Colonic mucosa (tissue), 4 donors: ENCODE measurements at places on chromosomes 11 and 22.

GRCh38 chr22:42062506-42063170, 8.0 kb downstream of the NAGA start:
- no peak overlapping the region for H3K27ac ChIP-seq
- H3K4me3 ChIP-seq, result no peak overlapping the region
- H3K27me3 ChIP-seq, result no peaks in the 10 kb centered on the region
- peak; percentile 9 for DNase-seq

GRCh38 chr11:17388609-17389210, at the start of gene KCNJ11:
KCNJ11 (minus strand) TSS chr11:17388659; CDS start chr11:17388091, 568 bp downstream.
- H3K27ac ChIP-seq, result no peak within 1 kb of the TSS
- no peaks in the 10 kb centered on the region for H3K36me3 ChIP-seq
- peaks cover 4% of the 10 kb centered on the region for H3K4me1 ChIP-seq
- DNase-seq, result peak; percentile 35
- H3K4me3 ChIP-seq, result peak within 1 kb of the TSS; percentile 44

- H3K4me3 ChIP-seq, result no peak overlapping the region
- no peaks in the 10 kb centered on the region for H3K4me1 ChIP-seq
- peak; percentile 15 for DNase-seq
Observed at GRCh38 chr11:76654980-76655379, 15.6 kb downstream of the LRRC32 start.

DNA sequence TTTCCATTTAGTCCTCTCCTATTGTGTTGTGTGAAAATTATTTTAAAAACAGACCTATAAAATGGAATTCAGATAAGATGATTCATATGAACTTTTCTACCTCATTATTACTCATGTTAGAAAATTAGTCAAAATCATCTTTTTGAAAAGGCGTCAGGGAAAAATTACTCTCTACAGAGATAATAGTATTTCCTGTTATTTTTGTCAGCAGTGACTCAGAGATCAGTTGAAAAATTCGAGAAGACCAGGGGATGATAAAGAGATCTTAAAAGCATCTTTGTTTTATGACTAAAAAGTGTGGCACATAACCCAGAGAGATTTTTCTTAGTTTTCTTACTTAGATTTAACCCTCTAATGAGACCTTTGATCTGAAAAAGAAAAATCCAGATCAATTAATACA, 157.9 kb upstream of the CARD18 start:
- H3K27me3 ChIP-seq, result no peaks in the 10 kb centered on the region
- H3K4me1 ChIP-seq, result no peaks in the 10 kb centered on the region
- H3K36me3 ChIP-seq, result no peaks in the 10 kb centered on the region
- DNase-seq, result no peak
- H3K27ac ChIP-seq, result no peak overlapping the region

GRCh38 chr11:133491680-133492383, 40.5 kb downstream of the OPCML start:
- no peak overlapping the region for H3K27ac ChIP-seq
- DNase-seq, result no peak
- no peaks in the 10 kb centered on the region for H3K4me1 ChIP-seq

GRCh38 chr11:61882879-61883278, 8.5 kb downstream of the FADS3 start:
- DNase-seq, result no peak
- no peak overlapping the region for H3K4me3 ChIP-seq
- H3K36me3 ChIP-seq, result no peaks in the 10 kb centered on the region
- H3K4me1 ChIP-seq, result no peaks in the 10 kb centered on the region

DNA sequence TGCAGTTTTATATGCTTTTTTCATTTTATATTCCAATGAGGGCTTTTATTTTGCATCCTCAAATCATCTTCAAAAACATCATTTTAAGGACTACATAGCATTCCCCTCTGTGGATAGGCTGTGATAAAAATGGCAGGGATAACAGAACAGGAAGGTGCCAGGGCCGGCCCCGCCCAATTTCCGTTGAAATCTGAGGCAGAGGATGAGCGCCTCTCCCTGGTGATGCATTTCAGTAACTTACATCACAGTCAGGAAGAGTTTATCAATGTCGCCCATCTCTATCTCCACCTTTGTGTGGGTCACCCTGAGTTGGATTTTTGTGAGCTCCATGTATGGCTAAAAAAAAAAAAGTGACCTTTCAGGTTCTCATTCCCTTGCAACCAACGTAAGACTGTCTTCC, 201.6 kb downstream of the DSCAML1 start:
- H3K27me3 ChIP-seq, result no peaks in the 10 kb centered on the region
- no peaks in the 10 kb centered on the region for H3K36me3 ChIP-seq
- H3K27ac ChIP-seq, result no peak overlapping the region
- H3K4me3 ChIP-seq, result no peak overlapping the region
- DNase-seq, result no peak
- H3K4me1 ChIP-seq, result no peaks in the 10 kb centered on the region

DNA sequence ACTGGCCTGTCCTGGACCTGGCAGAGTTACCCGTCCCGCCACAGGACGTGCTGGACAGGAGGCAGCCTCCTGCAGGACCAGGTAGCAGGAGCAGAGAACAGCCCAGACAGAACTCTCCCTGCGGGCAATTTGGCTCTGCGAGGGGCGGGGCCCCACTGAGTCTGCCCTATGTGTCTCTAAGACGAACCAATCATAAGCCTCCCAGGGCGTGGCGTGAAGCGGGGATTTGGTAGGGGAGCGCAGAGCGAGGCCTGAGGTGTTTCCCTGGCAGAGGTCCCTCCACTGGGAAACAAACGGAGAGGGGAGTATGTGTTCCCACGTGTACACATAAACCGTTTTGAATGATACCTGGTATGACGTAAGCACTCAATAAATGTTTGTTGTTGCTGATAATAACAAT, 7.4 kb downstream of the CD82 start:
- peaks cover 3% of the 10 kb centered on the region for H3K4me1 ChIP-seq
- no peak for DNase-seq
- no peaks in the 10 kb centered on the region for H3K27me3 ChIP-seq
- no peak overlapping the region for H3K27ac ChIP-seq
- H3K36me3 ChIP-seq, result no peaks in the 10 kb centered on the region

- no peaks in the 10 kb centered on the region for H3K36me3 ChIP-seq
- no peaks in the 10 kb centered on the region for H3K4me1 ChIP-seq
- H3K4me3 ChIP-seq, result no peak overlapping the region
- no peaks in the 10 kb centered on the region for H3K27me3 ChIP-seq
Observed at GRCh38 chr11:35550374-35551036, 25.1 kb upstream of the PAMR1 start.

- H3K4me3 ChIP-seq, result no peak overlapping the region
- H3K27me3 ChIP-seq, result no peaks in the 10 kb centered on the region
- H3K36me3 ChIP-seq, result peaks cover 4% of the 10 kb centered on the region
- H3K4me1 ChIP-seq, result no peaks in the 10 kb centered on the region
Observed at GRCh38 chr11:73356979-73357860, 19.0 kb upstream of the RELT start.

- no peak overlapping the region for H3K4me3 ChIP-seq
- no peak for DNase-seq
- no peaks in the 10 kb centered on the region for H3K36me3 ChIP-seq
- no peak overlapping the region for H3K27ac ChIP-seq
- no peaks in the 10 kb centered on the region for H3K27me3 ChIP-seq
Observed at GRCh38 chr22:39537975-39538374, 5.4 kb upstream of the RPS19BP1 start.

- no peak for DNase-seq
- no peaks in the 10 kb centered on the region for H3K4me1 ChIP-seq
Observed at GRCh38 chr11:86625544-86625943, 46.9 kb downstream of the ME3 start.

DNA sequence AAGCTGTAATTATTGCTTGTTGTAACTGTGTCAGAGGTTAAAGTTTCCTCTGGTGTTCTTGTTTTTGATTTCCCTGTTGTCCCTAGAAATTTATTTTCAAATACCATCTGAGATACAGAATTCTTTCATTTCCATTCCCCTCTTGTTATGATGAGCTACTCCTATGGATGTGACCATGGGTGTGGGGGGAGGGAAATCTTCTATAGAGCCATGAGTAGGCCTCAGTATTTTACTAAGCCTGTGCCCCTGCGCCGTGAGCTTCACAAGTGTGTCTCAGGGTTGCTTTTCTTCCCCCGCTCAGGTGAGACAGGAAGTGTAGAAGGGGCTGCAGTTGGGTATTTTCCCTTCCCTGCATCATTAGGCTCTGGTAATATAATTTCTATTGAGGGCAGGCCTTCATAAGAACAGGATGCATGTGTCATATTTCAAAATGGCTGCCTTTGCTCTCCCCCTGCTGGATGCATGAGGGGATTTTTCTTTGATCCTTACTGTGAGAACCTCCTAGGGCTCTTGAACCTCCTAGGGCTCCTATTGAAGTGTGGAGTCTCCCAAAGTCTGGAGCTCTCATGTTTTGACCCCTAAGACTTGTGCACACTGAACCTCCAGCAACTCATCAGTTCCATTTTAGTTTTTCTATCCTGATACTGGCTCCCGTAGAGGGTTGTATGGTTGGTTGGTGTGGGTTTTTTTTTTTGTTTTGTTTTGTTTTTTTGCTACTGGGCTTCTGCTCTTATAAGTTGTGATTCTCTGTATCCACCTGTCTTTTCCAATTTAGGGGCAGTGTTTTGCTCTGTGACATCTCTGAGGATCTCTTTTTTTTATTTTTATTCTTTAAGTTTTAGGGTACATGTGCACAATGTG, 658.2 kb downstream of the NTM start:
- H3K4me1 ChIP-seq, result no peaks in the 10 kb centered on the region
- no peak overlapping the region for H3K27ac ChIP-seq
- DNase-seq, result peak; percentile 31
- H3K36me3 ChIP-seq, result no peaks in the 10 kb centered on the region

DNA sequence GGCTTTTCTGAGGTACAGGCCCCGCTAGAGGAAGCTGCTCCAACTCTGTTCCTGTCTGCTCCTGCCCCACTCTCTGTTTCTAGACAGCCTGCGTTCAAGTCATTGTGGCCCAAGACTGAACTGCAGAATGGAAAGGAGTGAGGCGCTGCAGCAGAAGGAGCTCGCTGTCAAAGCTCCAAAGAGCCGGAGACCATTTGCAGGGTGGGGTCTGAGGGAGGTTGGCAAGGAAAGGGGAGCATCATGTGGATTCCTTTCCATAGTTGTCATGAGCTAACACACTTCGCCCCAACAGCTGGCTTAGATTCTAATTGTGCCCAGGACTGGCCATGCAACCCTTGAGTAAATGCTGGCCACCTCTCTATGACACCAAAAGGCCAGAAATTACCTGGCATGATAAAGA, 18.8 kb downstream of the APOL4 start:
- H3K36me3 ChIP-seq, result no peaks in the 10 kb centered on the region
- H3K27me3 ChIP-seq, result no peaks in the 10 kb centered on the region
- H3K27ac ChIP-seq, result no peak overlapping the region
- no peaks in the 10 kb centered on the region for H3K4me1 ChIP-seq
- H3K4me3 ChIP-seq, result no peak overlapping the region

DNA sequence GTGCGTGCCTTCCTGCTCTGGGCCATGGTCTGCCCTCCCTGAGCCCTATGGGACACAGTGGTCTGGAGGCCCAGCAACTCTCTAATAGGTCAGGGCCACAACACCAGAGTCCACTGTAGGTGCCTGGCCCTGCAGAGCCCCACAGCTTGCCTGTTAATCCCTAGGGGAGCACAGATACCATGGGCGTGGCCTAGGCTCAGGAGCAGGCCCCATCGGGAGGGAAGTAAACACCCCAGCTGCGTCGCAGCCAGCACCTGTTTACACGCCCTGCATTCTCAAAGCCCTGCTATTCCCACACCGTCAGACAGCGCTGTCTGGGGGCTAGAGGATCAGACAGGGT, 2.5 kb downstream of the KCTD17 start:
- H3K4me3 ChIP-seq, result no peak overlapping the region
- no peaks in the 10 kb centered on the region for H3K27me3 ChIP-seq
- peaks cover 18% of the 10 kb centered on the region for H3K4me1 ChIP-seq
- peak; percentile 61 for DNase-seq
- H3K36me3 ChIP-seq, result no peaks in the 10 kb centered on the region
- no peak overlapping the region for H3K27ac ChIP-seq

GRCh38 chr11:101584129-101584515, 315 bp upstream of the TRPC6 start:
- DNase-seq, result no peak
- peaks cover 11% of the 10 kb centered on the region for H3K27me3 ChIP-seq
- no peak overlapping the region for H3K27ac ChIP-seq
- no peaks in the 10 kb centered on the region for H3K36me3 ChIP-seq
- no peaks in the 10 kb centered on the region for H3K4me1 ChIP-seq

DNA sequence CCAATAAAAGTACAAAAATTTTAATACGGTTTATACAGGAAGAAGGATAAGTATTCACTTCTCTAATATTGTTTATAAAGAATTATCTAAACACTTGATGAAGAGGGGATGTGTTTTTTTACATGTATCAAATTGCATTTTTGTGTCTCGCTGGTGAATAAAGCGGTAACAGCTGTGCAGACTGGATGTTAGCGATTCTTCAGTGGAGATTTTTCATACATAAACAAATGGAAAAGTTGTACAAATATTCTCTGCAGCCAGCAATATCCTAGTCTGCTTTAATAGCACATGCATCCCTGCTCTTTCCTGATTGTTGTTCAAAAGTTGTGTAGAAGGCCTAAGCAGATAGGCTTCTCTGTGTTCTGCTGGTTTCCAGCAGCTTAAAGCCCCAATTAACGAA, 369.3 kb downstream of the SOX6 start:
- no peaks in the 10 kb centered on the region for H3K27me3 ChIP-seq
- no peak overlapping the region for H3K27ac ChIP-seq

DNA sequence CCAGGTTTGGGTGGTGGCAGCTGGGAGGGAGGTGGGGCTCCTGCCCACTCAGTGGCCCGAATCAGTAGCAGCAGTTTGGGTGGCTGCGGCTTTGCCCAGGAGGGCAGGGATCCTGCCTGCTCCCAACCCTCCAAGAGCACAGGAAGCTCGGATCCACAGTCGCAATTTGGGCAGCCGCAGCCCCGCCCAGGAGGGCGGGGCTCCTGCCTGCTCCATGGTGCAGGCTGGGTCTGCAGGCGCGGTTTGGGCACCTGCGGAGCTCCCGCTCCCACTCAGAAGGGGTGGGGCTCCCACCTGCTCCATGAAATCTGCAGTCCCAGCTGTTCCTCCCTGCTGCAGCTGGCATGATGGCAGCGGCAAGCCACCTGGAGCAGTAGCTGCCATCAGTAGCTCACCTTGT, 38.1 kb upstream of the CALCB start:
- no peaks in the 10 kb centered on the region for H3K4me1 ChIP-seq
- peak; percentile 18 for DNase-seq
- no peaks in the 10 kb centered on the region for H3K36me3 ChIP-seq
- peaks cover 3% of the 10 kb centered on the region for H3K27me3 ChIP-seq
- H3K4me3 ChIP-seq, result no peak overlapping the region

DNA sequence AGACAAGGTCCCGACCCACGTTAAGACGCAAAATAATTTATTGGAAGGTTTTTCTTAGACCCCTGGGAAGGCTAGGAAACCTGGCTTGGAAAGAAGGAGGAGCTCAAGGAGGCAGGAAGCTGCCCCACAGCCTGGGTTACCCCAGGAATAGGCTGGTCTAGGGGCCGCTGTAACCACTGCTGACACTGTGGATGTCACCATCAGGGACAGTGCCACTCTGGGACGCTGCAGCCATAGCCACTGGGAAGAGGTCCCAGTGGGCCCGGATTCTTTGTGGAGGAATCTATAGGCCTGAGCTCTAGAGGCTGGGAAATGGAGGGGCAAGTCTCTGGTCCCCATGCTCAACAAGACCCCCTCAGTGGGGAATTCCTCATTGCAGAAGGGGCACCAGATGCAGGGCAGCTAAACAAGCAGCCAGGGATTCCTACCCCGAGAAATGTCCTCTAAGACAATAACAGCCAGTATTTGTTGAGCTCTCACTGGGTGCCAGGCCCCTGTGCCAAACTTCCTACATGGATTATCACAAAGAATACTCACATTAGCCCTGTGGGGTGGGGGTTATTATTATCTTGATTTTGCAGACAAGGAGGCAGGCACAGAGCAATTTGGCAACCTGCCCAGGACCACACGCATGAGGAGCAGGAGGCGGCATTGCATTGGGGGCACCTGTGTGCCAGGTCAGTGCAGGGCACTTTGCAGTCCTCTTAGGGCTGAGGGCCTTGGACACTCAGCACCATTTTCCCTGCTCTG, 19.5 kb upstream of the CHKA start:
- H3K27me3 ChIP-seq, result no peaks in the 10 kb centered on the region
- H3K4me3 ChIP-seq, result no peak overlapping the region
- no peaks in the 10 kb centered on the region for H3K36me3 ChIP-seq
- H3K4me1 ChIP-seq, result peaks cover 4% of the 10 kb centered on the region
